Fibroblast of lung (primary cell): ENCODE measurements at places on chromosomes 13 and 19.

DNA sequence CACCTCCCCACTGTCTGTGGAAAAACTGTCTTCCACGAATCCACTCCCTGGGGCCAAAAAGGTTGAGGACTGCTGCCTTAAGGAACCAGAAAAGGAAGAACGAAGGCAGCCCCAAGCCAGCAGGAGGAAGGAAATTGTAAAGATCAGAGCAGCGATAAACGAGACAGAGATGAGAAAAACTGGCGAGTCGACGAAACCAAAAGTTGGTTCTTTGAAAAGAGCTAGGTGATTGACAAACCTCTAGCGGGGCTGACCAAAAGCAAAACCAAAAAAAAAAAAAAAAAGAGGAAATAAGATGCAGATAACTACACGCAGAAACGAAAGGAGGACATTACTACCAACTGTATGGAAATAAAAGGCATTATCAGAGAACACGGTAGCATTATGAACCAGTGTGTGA, 76.9 kb downstream of the GADD45B start:
- H3K27me3 ChIP-seq, result no peaks in the 10 kb centered on the region
- H3K27ac ChIP-seq, result no peak overlapping the region
- no peak for DNase-seq
- no peak overlapping the region for H3K4me3 ChIP-seq
- H3K4me1 ChIP-seq, result no peaks in the 10 kb centered on the region

DNA sequence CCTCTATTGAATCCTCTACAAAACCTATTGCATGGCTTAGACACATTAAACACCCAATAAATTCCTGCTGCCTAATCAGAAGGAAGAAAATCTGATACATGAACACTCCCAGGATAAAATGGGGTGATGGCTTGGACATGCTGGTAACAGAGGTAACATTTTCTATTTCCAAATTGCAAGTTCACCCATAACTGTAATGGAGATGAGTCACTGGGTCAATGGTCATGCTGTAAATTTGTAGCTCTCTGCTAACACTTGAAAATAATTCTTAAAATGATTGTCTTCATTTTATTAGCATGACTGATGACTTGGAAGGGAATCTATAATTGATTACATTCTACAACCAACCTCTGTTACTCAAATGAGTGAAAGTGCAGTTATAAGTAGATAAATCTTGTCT, 434.1 kb downstream of the FGF14 start:
- no peaks in the 10 kb centered on the region for H3K36me3 ChIP-seq
- no peak for DNase-seq
- no peak overlapping the region for H3K4me3 ChIP-seq
- no peaks in the 10 kb centered on the region for H3K4me1 ChIP-seq
- H3K27ac ChIP-seq, result no peak overlapping the region

DNA sequence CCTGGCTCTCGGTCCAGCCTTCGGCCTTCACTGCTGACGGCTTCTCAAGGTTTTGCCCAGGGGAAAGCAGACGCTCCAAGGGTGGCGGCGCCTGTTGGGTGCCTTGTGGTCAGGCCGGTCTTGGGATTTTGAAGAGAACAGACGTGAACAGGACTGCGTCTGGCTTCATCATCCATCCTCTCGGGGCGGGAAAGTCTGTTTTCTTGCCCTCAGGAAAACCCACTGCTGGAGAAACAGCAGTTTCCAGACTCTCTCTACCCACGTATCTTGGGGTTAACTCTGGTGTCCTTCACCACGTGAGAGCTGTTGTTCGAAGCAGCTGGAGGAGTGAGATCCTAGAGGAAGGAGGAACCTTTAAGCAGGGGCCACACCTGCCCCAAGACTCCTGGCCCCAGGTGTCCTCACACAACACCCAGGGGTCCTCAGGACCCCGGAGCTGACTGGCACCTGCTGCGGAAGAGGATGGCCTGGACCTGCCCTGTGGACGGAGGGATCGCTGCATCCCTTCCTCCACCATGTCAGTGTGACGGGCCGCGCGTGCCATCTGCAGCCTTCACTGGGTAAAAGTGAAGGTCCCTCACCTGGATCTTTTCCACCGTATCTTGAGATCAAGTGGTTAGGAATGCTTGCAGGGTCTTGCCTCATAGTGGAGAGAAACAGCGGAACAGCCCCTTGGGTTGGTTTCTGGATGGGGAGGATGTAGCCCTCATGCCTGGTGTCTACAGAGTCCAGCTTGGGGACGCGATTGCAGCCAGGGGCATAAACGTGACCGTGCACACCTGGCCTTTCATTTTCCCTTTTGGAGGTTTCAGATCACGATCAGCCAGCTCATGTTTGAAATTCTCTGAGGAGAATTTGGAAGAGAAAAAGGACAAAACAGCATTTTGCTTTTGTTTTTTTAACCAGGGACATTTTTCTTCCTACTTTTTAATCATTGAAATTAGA, 69.5 kb upstream of the MCF2L start:
- H3K27me3 ChIP-seq, result peaks cover 10% of the 10 kb centered on the region
- no peak overlapping the region for H3K27ac ChIP-seq
- no peak for DNase-seq

DNA sequence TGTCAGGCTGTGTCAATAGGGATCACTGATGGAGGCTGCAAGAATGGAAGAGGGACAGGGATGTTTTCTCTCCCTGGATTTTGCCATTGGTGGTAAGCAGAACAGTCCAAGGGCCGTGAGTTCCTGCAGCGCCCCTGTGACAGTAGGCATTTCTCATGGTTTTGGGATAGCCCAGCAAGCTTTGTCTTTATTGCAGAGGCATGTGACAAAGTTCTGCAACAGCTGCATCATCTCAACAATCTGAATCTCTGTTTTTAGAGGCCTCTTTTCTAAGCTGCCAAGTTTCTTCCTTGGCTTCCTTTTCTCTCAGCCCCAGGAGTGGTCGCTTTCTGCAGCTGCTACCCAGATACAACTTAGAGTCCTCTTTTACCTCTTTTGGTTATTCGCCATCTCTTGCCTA, 95.7 kb upstream of the TSHZ3 start:
- no peak overlapping the region for H3K4me3 ChIP-seq
- no peaks in the 10 kb centered on the region for H3K36me3 ChIP-seq
- H3K4me1 ChIP-seq, result peaks cover 3% of the 10 kb centered on the region
- no peak for DNase-seq

GRCh38 chr19:29172302-29172701, 40.6 kb downstream of the UQCRFS1 start:
- DNase-seq, result no peak
- H3K4me1 ChIP-seq, result no peaks in the 10 kb centered on the region
- no peaks in the 10 kb centered on the region for H3K27me3 ChIP-seq
- no peaks in the 10 kb centered on the region for H3K36me3 ChIP-seq
- no peak overlapping the region for H3K4me3 ChIP-seq
- H3K27ac ChIP-seq, result no peak overlapping the region

- no peaks in the 10 kb centered on the region for H3K27me3 ChIP-seq
- H3K27ac ChIP-seq, result no peak overlapping the region
- H3K4me3 ChIP-seq, result no peak overlapping the region
- peaks cover 1% of the 10 kb centered on the region for H3K36me3 ChIP-seq
- no peaks in the 10 kb centered on the region for H3K4me1 ChIP-seq
- DNase-seq, result no peak
Measured at GRCh38 chr19:9381361-9381785, 18.6 kb downstream of the ZNF177 start.

DNA sequence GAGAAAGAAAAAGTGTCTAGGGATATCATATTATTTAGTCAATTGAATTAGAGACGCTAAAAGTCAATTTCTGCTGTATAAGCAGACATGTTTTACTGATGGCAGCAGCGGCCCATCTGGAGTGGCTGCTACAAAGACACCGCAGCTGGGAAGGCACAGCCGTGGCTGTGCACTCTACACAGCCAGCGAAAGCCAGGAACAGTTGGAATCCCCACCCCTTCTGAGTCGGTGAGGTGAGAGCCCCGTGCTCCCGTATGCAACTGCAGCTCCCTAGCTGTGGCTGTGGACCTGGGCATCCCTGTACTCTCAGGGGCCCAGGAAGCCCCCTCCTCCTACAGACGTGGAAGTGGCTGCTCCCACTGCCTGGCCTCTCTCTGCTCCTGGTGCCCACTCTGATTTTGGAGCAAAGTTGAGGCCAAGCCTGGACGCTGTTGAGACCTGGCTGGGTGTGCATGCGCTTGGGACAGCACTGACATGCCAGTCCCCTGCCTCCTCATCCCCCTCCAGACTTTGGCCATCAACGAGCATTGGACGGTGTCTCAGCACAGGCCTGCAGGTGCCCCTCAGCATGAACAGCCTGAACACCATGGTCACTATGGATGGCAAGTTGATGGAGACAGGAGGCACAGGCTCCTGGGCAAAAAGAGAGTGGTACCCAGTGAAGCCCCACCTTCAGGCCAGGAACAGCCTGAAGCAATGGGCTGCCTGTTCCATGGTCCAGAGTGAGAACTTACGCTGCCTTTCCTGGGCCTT, 944.0 kb upstream of the MIR17HG start:
- H3K36me3 ChIP-seq, result no peaks in the 10 kb centered on the region
- DNase-seq, result no peak
- no peak overlapping the region for H3K4me3 ChIP-seq

DNA sequence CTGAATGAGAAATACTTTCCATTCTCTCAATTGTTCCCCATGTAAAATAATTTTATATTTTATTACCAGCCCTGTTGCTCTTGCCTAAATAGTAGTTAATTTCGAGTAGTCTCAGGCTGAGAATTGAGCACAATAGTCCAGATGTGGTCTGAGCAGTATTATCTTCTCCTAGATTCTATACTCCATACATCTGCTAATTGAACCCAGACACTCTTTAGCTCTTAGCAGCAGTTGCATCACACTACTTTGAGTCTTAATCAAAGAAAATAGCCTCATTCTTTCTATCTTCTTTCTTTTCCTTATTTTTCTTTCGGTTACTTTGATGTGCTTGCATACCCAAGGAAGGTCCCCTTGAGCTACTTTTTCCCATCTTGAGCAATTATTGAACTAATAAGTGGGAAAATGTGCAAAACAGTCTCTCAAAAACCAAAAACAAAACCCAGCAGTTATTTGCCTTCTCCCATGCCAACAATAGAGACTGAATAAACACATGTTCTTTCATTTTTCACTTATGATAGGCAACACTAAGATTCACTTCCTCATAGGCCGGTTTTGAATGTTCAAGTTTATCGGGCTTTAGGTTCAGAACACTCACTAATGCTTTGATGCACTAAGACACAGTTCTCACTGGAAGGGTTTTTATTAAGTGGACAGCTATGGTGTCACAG, 204.5 kb downstream of the POU4F1 start:
- H3K4me1 ChIP-seq, result no peaks in the 10 kb centered on the region
- DNase-seq, result no peak
- H3K27ac ChIP-seq, result no peak overlapping the region
- no peaks in the 10 kb centered on the region for H3K36me3 ChIP-seq
- no peaks in the 10 kb centered on the region for H3K27me3 ChIP-seq

- no peak for DNase-seq
- no peaks in the 10 kb centered on the region for H3K36me3 ChIP-seq
- H3K27ac ChIP-seq, result no peak overlapping the region
- H3K27me3 ChIP-seq, result no peaks in the 10 kb centered on the region
- no peaks in the 10 kb centered on the region for H3K4me1 ChIP-seq
Measured at GRCh38 chr13:99741960-99742359, 229.6 kb downstream of the ZIC5 start.

GRCh38 chr13:29857085-29857484, 6.7 kb upstream of the UBL3 start:
- H3K4me3 ChIP-seq, result no peak overlapping the region
- no peak overlapping the region for H3K27ac ChIP-seq
- H3K27me3 ChIP-seq, result no peaks in the 10 kb centered on the region
- H3K4me1 ChIP-seq, result peaks cover under 1% of the 10 kb centered on the region
- H3K36me3 ChIP-seq, result no peaks in the 10 kb centered on the region

DNA sequence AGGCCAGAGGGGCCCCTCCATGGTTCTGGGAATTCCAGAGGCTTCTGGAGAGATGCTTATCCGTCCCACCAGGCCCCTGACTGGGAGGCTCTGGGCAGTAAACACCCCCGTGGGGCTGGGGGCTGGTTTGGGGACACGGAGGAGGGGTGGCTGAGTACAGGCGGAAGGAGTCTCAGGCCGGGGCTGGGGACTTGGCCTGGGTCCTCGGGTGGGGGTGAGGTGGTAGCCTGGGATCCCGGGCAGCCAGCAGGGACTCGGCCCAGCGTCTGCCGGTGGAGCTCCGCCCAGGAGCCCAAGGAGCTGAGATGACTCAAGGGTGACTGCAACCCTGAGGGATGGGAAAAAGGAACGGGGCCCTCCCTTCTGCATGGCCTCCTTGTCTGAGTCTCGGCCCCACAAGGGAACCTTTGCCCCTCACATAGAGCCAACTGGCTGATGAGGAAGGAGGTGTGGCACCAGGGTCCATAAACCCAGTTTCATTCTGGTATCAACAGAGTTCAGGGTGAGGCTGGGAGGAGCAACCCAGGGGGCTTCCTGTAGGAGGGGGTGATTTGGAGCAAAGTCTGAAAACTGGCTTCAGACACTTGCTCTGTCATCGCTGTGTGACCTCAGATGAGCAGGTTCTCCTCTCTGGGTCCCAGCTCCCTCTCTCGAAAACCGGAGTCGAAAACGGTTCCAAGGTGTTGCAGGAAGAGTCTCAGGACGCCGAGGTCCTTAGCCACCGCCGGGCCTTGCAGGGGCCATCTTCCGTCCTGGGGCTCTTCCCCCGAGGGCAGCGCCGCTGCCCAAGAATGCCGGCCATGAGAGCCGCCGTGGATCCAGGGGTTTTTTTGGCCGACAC, 809 bp downstream of the MISP start:
- peaks cover 16% of the 10 kb centered on the region for H3K4me1 ChIP-seq
- H3K36me3 ChIP-seq, result no peaks in the 10 kb centered on the region
- H3K27ac ChIP-seq, result peak overlapping the region; percentile 83
- peak; percentile 87 for DNase-seq

- no peak overlapping the region for H3K27ac ChIP-seq
- no peaks in the 10 kb centered on the region for H3K36me3 ChIP-seq
- peaks cover 9% of the 10 kb centered on the region for H3K4me1 ChIP-seq
- no peak for DNase-seq
Measured at GRCh38 chr13:97239306-97239705, 17.2 kb downstream of the MBNL2 start.

DNA sequence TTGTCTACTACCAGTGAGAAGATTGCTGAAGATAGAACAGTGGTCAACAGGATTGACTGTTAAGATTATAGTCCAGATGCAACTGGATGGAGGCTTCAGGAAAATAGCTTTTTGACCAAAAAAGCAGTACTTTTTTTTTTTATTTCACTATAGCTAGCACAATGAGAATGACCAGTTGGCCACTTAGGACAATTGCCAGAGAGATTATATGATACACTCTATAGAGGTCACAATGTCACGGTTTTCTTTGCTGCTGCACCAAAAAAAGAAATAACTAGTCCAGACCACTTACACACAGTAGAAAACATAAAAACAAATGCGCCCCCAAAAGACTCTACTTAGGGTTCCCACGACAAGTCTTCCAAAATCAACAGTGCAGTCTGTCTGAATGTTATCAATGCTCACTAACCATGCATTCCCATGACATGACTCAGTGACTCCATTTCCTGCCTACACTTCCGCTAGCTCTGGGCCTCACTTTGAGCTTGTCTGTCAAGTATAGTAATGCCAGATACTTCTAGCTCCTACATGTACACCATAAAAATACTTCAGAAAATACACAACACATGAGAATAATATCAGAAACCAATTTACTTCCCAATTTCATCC, 209.1 kb upstream of the STARD13 start:
- DNase-seq, result peak; percentile 87
- H3K4me3 ChIP-seq, result no peak overlapping the region
- H3K27ac ChIP-seq, result peak overlapping the region; percentile 43

- no peaks in the 10 kb centered on the region for H3K36me3 ChIP-seq
- H3K4me3 ChIP-seq, result no peak overlapping the region
- H3K27me3 ChIP-seq, result no peaks in the 10 kb centered on the region
- H3K4me1 ChIP-seq, result no peaks in the 10 kb centered on the region
- DNase-seq, result no peak
Measured at GRCh38 chr13:53821632-53822031, 793.0 kb downstream of the OLFM4 start.

GRCh38 chr13:28474491-28475134, 20.3 kb downstream of the FLT1 start:
- peaks cover 14% of the 10 kb centered on the region for H3K4me1 ChIP-seq
- no peak overlapping the region for H3K27ac ChIP-seq
- no peak overlapping the region for H3K4me3 ChIP-seq
- H3K36me3 ChIP-seq, result no peaks in the 10 kb centered on the region
- no peaks in the 10 kb centered on the region for H3K27me3 ChIP-seq
